ENCODE measurements at places on chromosomes 16 and 17. TPM values are rescaled to one million over a fixed set of nuclear protein-coding genes. Genes with fewer than 3 reads are reported as not detected.

NHLRC4 gene
- 0.48 TPM for total RNA-seq

AIPL1 gene
- not detected for total RNA-seq

HBA1 gene
- not detected for total RNA-seq

TBCD gene
- total RNA-seq, result 49.6 TPM

EFNB3 gene
- total RNA-seq, result not detected

TMEM238L gene
- total RNA-seq, result not detected

STAC2 gene
- not detected for total RNA-seq

RNF43 gene
- total RNA-seq, result 51.4 TPM

TP53TG3C gene
- not detected for total RNA-seq

G6PC1 gene
- 0.56 TPM for total RNA-seq

Data from HepG2 (cell line).